ENCODE measurements at places on chromosomes 12 and 14.

DNA sequence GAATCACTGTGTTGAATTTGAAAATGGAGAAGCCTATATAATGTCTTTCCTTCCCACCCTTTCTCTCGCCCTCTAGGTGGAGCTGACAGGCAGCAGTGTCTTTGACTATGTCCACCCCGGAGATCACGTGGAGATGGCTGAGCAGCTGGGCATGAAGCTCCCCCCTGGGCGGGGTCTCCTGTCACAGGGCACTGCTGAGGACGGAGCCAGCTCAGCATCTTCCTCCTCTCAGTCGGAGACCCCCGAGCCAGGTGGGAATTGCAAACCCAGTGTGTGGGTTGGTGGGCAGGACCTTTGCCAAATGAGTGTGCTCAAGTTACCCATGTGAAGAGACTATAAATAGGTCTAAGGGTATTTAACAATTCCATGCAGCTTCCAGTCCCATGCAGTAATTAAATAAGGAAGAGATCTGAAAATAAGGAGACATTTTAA, 274.7 kb downstream of the EGLN3 start:
- peak; percentile 73 for DNase-seq

GRCh38 chr12:111597831-111598636, 1.1 kb downstream of the ATXN2 start:
- DNase-seq, result peak; percentile 43

DNA sequence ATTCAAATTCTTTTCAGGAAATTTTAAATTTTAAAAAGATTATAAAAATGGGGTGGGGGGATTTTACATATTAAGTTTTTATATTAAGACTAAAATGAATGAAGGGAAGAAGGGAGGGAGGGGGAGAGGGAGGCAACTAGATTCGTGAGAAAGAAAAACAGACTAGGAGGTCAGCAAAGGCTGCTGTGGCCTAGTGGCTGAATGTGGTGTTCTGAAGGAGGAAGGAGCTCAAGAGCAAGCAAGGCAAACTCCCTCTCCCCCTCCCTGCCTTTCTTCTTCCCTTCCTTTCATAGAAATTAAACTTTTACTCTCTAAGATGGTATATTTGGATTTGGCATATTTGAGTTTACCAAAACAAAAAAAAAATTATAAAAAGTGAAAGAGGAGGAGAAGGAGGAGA, 18.1 kb downstream of the DYRK2 start:
- DNase-seq, result no peak

DNA sequence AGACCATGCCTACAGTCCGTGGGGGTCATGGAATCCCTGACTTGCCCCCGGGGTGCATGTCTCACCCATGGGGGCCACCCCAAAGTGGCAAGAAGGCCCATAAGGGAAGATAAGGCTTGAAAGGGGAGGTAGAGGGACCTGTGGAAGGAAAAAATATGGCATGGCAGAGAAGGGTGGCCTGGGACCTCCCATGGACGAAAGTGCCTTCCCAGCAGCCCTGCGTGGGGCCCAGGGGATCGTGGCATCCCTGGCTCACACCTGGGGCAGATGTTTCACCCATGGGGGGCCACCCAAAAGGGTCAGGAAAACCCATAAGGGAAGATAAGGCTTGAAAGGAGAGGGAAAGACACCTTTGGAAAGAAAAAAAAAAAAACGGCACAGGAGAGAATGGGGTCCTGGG, 264.6 kb downstream of the ALG10 start:
- no peak for DNase-seq

GRCh38 chr12:105090361-105090760, 6.1 kb upstream of the ALDH1L2 start:
- DNase-seq, result no peak

DNA sequence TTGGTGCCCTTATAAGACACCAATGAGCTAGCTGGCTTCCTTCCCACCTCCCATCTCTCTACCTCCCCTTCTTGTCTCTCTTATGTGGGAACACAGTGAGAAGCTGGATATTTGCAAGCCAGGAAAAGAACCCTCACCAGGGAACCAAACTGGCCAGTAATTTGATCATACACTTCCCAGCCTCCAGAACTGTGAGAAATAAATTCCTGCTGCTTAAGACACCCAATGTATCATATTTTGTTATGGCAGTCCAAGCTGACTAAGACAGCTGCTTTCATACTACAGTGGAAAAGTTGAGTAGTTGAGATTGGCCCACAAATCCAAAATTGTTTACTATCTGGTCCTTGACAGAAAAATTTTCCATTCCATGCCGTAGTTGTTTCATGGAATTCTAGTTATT, 269.0 kb downstream of the KCNH5 start:
- DNase-seq, result peak; percentile 21

DNA sequence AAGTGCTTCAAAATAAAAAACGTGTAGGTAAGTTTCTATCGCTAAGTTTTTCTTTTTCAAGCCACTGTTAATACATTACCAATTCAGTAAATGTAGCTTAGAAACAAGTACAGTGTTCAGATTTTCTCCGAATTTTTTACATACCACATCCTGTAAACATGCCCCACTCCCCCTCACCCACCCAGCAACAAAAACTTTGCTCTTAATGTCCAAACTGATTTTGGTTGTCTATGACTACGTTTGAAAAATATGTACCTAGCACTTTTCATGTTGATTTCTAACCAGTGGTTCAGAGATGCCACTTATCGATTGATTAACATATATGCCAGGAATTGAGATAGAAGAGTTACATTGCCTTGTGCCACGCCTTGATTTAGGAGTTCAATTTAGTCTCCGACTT, 663 bp upstream of the LIN7A start:
- no peak for DNase-seq

DNA sequence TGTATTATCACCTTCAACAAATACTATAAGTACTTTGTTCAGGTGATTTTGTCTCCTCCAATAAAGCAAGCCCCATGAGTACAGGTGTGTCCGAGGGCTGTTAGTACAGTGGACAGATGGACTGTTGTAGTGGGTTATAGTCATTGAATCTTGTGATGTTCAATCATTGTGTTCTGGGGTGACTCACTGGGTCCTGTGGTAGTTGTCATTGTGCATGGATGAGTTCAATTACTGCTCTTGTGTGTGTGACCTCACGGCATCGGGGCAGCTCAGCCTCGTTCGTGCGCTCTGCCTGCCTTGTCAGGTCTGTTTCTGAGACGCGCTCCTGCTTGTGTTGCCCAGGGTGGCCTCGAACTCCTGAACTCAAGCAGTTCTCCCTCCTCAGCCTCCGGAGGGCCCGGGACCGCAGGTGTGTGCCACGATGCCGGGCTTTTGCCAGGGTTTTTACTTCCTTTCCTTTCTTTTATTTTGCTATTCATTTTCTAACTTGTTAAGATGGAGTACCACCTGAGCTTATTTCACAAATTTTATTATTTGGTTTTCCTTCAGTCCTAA, 72.2 kb downstream of the DDX51 start:
- DNase-seq, result peak; percentile 11

DNA sequence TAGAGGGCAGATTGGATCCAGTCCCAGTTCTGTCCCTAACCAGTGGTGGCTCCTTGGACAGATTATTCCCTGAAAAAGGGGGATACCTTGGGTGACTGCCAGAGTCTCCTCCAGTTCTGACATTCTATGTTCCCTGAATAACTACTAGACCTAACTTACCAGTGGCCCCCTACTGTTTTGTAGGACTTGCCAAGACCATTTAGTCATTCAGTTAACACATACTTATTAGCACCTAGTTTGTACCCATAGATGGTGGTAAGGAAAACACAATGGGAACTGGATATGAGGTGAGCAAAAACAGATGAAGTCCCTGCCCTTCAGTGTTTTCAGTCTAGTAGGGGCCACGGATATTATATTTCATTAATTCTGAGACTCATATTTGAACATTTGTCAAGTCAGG, 3.5 kb downstream of the PRPF40B start:
- DNase-seq, result no peak

- DNase-seq, result no peak
Measured at GRCh38 chr12:97305651-97306050, 157.0 kb upstream of the RMST start.

DNA sequence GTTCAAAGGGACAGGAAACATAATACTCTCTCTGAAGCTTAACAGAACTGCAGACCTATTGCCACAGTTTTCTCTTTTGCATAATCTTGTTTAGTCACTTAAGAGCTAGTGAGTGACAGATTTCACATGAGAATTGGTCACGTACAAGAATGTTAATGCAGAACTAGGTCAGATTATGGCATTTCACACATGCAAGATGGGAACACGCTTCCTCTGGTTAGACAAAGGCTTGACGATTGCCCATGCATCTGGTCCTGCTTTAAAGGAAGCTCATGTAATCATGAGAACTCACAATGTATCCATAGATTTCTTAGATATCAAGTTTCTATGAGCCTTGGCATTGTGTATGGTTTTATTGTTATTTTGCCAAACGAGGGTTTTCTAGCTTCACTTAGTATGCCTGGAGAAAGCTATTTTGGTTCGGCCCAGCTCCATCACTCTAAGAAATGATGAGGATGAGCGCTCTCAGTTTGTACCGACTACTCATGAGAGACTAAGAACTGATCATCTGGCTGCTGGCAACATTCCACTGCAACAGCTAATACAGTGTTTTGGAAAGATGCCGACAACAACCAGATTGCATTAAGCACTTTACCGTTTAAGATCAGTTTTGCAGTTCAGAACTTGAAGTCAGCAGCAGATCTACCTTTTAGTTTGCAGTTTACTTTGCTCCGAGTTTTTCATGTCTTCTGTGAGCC, 380.0 kb downstream of the DIO2 start:
- peak; percentile 6 for DNase-seq

DNA sequence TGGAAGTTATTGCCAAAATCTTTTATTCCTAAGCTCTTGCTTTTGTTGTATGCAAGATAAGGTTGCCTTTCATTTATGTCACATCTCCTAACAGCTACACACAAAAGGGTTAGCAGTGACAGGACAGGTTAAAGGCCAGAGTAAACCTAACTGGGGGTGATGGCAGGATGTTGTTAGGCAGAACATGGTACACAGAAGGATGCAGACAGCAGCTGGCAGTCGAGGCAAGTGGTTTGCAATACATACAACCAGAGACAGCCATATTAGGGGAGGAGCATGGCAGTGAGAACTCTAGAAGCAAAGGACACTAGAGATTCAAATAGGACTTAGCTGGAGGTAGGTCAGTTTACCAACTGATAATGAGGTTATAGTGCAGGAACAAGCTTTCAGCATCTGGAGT, 2.7 kb upstream of the ABCD2 start:
- no peak for DNase-seq

- DNase-seq, result no peak
Measured at GRCh38 chr14:36478782-36479181, 41.2 kb downstream of the NKX2-1 start.

- DNase-seq, result peak; percentile 56
Measured at GRCh38 chr12:47773062-47773857, at the start of gene SLC48A1. TSS of gene SLC48A1 (plus strand) at chr12:47773238. CDS start at chr12:47773305, 67 bp downstream.

- peak; percentile 82 for DNase-seq
Measured at GRCh38 chr12:15581006-15581405, 208.2 kb downstream of the EPS8 start.

GRCh38 chr12:82644896-82645295, 41.8 kb upstream of the TMTC2 start:
- DNase-seq, result no peak

DNA sequence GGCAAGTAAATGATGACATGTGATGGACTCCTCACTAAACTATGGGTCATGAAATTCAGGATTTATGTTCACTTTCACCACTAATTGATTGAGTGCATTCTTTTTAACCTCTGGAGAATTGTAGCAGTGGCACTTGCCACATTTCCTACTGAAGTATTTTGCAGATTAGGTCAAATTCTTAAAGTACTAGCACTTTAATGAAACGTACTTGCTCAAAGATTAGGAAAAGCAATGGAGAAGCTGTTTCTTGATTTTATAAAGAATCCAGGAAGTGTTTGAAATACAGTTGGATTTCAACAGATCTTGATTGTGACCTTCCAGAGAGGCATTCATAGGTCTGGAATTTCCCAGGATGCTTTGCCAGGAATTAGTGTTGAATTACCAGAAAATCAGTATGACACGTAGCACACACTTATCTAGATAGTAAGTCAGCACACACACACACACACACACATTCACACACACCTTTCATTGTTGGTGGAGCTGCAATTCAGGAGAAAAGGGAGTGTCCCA, 162.6 kb downstream of the MYRFL start:
- DNase-seq, result peak; percentile 92

DNA sequence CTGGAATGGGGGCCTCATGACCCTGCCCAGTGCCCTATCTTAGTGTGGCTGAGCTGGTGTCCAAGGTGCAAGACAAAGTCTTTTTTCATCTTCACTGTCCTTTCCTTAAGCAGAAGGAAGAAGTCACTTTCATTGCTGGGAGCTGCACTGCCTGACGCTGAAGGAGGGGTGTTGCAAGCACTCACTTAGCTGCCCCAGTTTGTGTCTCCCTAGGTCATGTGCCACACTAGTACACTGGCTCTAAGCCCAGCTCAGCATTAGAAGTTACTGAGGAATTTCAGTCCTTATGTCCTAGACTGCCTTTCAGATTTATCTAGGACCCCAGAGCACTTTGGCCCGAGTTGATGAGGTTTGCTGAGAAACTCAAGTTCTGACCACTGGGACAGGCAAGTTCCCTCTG, 952.0 kb upstream of the USP15 start:
- no peak for DNase-seq

DNA sequence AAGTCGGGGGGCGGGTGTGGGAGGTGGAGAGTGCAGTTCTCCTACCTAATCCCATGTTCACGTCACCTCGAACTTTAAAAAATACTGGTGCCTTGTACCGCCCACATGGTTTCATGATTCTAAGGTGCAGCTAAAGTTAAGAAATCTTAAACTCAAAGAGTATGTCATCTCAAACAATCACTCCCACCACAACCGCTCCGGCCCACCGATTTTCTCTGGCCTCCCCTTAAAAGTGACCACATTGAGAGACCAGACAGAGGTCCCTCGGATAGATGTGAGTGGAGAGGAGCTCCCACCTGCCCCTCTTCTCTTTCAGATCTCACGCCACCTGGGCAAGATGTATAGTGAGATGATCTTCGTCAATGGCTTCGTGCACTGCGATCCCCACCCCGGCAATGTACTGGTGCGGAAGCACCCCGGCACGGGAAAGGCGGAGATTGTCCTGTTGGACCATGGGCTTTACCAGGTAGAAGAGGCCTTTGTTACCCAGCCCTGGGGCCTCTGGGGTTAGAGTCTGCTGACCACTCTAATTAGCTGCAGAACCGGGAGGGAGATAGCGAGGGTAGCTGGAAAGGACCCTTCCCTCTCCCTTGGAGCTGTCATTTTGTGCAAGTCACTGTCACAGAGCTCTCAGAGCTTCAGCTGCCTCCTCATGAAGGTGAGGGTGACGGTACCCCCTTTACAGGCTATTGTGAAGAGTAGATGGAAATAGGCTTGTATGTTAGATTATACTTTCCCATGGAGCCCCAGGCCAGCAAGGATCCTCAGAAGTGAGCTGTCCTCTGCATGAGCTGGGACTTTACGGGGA, 124.4 kb downstream of the ADCK1 start:
- no peak for DNase-seq

DNA sequence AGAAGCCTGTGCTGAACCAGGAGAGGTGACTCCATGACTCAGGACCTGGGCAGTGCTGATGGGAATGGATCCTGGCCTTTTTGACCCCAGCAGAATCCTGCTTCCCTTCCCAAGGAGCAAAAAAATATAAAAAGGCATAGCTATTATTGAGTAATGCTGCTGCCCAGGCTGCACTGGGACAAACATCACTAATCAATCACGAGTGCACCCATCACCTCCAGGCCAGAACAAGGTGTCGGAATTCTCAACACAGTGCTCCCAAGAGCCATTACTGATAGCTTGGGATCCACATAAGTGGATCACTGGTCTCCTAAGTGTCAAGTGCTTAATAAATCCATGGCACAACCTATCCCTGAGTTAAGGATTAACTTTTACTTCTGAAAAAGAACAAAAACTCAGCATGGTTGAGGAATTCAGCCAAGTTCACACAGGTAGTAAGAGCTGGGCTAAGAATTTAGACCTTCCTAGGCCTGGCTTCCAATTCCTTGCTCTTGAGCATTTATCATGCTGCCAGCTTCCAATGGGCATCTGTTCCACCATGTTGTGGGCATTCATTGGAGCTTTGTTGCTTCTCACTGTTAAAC, 31.9 kb downstream of the IRF2BPL start:
- DNase-seq, result no peak
